ENCODE measurements at places on chromosomes 1 and 21.

GRCh38 chr1:62064829-62065407, 129.7 kb upstream of the L1TD1 start:
- no peak for DNase-seq

GRCh38 chr1:15959827-15960446, 16.0 kb downstream of the ZBTB17 start:
- DNase-seq: no peak

DNA sequence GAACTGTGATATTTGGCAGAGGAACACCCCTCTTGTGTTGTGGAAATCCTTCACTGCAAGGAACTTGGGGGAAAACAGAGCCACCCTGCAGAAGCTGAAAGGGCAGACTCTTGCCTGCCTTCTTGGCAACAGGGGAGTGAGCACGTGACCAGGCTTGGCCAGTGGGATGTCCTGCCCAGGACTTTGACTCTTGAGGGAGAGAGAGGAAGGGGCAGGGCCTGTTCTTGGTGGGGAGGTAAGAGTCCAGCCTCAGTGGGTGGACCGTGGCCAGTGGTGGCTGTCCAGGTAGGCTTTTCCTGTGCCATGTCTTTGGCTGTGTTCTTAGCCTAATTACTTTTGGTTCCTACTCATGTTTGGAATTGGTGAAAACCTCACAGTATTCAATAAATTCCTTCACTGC, 8.6 kb upstream of the AK2 start:
- no peak for DNase-seq

- no peak for DNase-seq
Measured at GRCh38 chr1:46595127-46595526, 8.9 kb downstream of the MKNK1 start.

GRCh38 chr1:202540014-202540413, 170.2 kb downstream of the SYT2 start:
- DNase-seq: no peak
